ENCODE measurements at places on chromosomes 4 and X. TPM values are rescaled to one million over a fixed set of nuclear protein-coding genes. Genes with fewer than 3 reads are reported as not detected.

The SPANXA2 gene
- 0.29 TPM for total RNA-seq

The PCDH19 gene
- total RNA-seq: 0.59 TPM

The TLR7 gene
- total RNA-seq: under 0.01 TPM

The PABPC1L2A gene
- not detected for total RNA-seq

The FAM13A gene
- 18.6 TPM for total RNA-seq

The SLC6A14 gene
- total RNA-seq: not detected

The SCML2 gene
- 0.88 TPM for total RNA-seq

The SPIN4 gene
- 4.7 TPM for total RNA-seq

The CCDC110 gene
- 2.2 TPM for total RNA-seq

The ZNF280C gene
- total RNA-seq: 5.4 TPM

The ANOS1 gene
- 1.1 TPM for total RNA-seq

The ERAS gene
- not detected for total RNA-seq

The TRIM75 gene
- total RNA-seq: not detected

DNA sequence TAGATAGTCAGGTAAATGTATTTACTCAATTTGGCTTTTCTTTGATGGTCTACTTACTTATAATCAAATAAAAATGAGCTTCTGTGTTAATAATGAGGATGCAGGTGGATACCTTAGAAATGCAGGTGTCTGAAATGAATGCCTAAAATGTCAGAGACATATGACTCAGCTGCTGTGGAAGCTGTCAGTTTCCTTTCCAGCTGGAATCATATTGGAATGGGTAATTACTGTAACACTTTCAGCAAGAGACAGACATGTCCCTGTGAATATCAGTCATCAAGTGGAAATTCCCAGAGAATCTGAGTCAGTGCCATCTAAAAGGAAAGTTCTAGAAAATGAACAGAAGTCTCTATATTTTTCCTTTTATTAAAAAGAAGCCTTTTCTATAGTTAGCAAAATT, 783.0 kb upstream of the AADAT start:
- no peak for DNase-seq

- no peak for DNase-seq
Measured at GRCh38 chr4:184162596-184162995, 55.1 kb downstream of the ENPP6 start.

GRCh38 chr4:152962150-152962549, 26.0 kb downstream of the FHDC1 start:
- no peak for DNase-seq

DNA sequence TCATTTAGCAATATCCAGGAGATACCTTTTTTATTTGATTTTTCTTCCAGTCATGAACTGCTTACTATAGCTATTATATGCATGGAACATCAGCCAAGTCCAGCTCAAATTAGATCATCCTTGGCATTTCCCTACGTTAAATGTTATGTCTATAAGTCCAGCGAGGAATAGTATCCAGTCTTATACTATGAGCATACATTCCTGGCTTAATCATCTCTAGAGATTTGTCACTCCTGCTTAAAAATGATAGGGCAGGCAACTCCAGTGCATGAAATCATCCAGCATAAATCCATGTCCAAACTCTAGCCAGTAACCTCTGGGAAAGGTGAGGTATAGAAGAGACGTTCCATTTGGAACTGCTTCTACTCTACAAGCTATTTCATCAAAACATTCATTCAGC, 126.7 kb upstream of the VCX2 start:
- DNase-seq: no peak

- peak; percentile 95 for DNase-seq
Measured at GRCh38 chr4:3483471-3483921, 20.4 kb downstream of the DOK7 start.

DNA sequence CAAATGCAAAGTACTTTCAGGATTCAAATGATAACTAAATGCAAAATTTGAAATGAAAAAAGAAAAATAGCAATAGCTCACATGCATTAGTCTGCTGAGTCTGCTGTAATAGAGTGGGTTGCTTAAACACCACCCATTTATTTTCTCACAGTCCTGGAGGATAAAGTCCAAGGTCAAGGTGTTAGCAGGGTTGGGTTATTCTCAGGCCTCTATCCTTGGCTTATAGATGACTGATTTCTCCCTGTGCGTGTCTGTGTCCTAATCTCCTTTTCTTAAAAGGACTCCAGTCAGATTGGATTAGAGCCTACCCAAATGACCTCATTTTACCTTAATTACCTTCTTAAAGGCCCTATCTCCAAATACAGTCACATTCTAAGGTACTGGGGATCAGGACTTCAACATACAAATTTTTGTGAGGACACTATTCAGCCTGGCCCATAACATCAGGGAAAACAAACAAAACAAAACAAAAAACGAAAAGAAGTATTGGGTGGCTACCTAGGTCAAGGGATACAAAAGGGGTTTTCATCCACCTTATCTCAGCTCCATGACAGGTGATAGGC, 6.3 kb upstream of the TBL1X start:
- DNase-seq: no peak

GRCh38 chr4:146655521-146655856, 16.8 kb downstream of the POU4F2 start:
- no peak for DNase-seq

DNA sequence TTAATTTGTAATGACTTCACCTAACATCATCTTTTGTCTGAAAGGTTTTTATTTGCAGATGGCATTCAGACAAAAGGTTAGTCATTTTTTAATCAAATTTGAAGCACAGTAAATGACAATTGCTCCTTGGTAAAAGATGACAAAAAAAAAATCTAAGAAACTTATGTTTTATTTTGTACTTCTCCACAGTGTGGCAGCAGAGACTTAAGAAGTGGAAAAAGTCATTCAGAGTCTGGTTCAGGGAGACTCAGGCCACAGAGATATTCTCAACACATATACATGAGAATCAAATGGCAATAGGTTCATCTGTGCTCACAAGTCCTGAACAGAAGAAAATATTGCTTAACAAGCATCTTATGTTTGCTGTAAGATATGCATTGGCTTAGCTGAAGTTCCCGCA, 436.2 kb downstream of the KCNIP4 start:
- DNase-seq: no peak

GRCh38 chr4:3128976-3129375, 54.5 kb downstream of the HTT start:
- DNase-seq: peak; percentile 81

DNA sequence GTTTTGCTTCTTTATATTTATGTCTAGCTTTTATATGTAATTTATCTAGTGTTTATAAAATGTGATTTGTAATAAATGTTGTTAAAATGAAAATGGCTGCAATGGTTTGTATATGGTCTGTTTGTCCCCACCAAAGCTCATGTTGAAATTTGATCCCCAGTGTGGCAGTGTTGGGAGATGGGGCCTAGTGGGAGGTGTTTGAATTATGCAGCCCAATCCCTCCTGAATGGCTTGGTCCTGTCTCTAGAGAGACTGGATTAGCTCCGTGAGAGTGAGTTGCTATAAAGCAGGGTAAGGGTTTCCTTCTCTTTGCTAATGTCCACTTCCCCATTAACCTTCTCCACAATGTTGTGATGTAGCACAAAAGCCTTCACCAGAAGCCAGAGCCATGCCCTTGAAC, 30.0 kb upstream of the JADE3 start:
- DNase-seq: no peak

- no peak for DNase-seq
Measured at GRCh38 chr4:181225616-181226261, 1017.5 kb upstream of the TENM3 start.

DNA sequence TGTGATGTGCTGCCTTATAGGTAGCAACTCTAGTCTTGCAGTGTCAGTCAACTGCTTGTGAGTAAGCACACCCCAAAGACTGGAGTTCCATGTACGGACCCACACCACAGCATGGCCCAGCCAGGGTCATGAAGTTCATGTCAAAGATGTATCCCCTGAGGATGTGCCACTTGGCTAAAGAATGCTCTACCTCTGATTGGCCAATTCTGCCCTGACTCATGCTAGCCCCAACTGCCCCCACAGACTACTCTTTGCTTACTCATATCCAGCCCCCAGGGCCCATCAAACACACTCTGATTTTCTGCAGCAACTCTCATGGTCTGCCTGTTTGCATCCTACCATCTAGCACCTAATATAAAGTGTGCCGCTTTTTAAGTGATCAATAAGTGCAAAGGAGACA, 62.5 kb downstream of the CHRDL1 start:
- peak; percentile 15 for DNase-seq

GRCh38 chrX:6053141-6053540, 175.5 kb downstream of the NLGN4X start:
- DNase-seq: no peak

GRCh38 chrX:18617407-18617750, 54.5 kb downstream of the RS1 start:
- DNase-seq: no peak

GRCh38 chr4:42626629-42627146, 30.2 kb downstream of the ATP8A1 start:
- no peak for DNase-seq

- peak; percentile 93 for DNase-seq
Measured at GRCh38 chrX:74420196-74421035, 877 bp upstream of the SLC16A2 start.

- no peak for DNase-seq
Measured at GRCh38 chr4:89411539-89412309, 104.1 kb upstream of the GPRIN3 start.

- DNase-seq: no peak
Measured at GRCh38 chrX:139196890-139197289, 333.6 kb upstream of the F9 start.

GRCh38 chr4:84852081-84852480, 114.4 kb downstream of the WDFY3 start:
- DNase-seq: no peak

- DNase-seq: peak; percentile 11
Measured at GRCh38 chrX:74242050-74242449, 61.9 kb upstream of the ZCCHC13 start.

DNA sequence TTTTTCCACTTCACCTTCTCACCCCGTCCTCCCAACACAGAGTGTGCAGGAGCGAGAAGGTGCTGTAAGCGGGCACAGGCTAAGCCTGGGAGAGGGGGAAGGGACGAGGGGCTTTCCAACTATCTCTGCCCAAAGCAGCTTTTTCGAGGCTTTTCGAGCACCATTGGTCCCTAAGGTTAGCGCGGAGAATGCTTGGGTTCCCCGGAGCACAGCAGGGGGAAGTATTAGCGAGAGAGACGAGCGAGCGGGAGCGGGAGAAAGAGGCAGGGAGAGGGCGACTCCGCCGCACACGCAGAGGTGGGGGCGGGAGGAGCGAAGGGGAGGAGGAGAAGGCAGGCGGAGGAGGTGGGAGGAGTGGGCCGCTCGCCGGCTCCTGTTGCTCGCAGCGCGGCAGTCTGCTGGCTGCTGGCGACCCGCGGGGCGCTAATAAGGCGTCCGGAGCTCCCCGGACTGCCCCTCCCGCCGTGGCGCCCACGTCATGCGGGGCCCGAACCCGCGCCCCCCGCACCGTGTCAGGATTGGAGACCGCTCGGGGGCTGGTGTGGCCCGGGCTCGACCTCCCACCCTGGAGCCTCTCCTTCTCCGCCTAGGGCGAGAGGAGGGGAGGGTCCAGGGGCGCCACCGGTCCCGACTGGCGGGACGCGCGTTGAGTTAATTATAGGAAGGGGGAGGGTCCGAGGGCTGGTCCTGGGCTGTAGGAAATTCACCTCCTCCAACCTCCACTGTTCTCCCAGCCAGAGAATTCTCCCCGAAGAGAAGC, at the start of gene ADAMTS3:
TSS of gene ADAMTS3 (minus strand) at position 263 of the 760 bp plus-strand sequence. CDS start 459 bp downstream, outside the sequence.
- peak; percentile 84 for DNase-seq

- DNase-seq: no peak
Measured at GRCh38 chr4:107616838-107617389, 103.1 kb downstream of the PAPSS1 start.

DNA sequence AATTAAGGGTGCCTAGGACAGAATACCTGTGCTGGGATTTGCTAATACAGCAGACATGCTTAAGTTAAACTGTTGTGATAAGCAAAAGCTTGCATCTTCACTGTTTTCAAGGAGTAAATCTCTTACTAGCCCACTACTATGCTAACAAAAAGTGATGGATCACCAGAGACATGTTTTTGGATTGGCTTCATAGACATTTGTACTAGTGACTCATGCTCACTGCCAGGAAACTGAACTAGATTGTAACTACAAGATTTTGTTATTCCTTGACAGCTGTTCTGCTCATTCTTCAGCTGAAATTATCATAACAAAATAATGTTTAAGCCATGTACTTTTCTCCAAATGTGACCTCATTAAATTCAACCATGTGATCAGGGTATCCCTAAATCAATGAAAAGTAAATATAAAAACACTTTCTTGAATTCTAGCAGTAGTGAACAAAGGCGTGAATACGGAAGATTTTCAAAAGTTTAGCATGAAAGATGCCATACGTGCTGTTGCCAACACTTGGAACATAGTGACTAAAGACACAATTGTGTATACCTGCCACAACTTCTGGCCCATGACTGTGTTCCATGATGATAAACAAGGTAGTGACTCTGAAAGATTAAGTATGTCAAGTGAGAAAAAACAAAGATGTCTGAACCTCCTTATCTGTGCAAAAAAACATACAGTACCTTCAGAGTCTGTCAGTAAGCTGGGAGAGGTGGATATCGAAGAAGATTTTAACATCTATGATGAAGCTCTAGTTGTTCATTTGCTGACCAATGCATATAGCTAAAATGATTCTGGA, 154.0 kb downstream of the BTC start:
- DNase-seq: peak; percentile 3

GRCh38 chrX:111131572-111131971, 35.6 kb downstream of the PAK3 start:
- no peak for DNase-seq

- DNase-seq: no peak
Measured at GRCh38 chr4:10005632-10006031, 15.7 kb downstream of the SLC2A9 start.

- no peak for DNase-seq
Measured at GRCh38 chrX:119502727-119503483, 34.7 kb downstream of the SLC25A5 start.

- peak; percentile 81 for DNase-seq
Measured at GRCh38 chr4:89307446-89308160, at the start of gene GPRIN3. Gene GPRIN3, minus strand, starts transcription at chr4:89307800. Its CDS starts 57,690 bp downstream, at chr4:89250110.

- DNase-seq: no peak
Measured at GRCh38 chrX:134732152-134732551, 73.9 kb upstream of the PLAC1 start.

GRCh38 chr4:158134222-158134621, 38.6 kb downstream of the GASK1B start:
- no peak for DNase-seq

DNA sequence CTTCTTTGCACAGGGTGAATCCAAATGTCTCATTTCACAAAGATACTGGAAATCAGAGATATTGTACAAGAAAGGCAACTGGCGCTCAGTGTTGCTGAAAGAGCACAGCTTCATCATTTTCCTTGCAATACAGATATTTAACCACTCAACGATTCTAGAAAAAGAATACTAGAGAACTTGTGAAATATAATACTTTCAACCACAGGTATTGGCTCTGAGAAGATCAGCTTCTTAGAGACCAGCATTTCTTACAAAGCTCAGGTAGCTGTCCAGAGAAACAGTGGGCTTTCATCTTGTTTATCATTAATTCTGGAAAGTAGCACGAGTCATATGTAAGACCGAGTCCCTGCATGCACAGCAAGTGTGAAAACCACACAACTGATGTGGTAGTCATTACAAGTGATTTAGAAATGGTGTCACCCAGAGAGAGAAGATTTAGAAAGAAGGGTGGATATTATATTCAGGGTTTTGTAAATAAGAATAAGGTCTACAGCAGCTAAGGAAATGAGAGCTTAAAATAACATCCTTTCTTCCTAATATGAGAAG, 7.8 kb upstream of the PPARGC1A start:
- peak; percentile 39 for DNase-seq

GRCh38 chr4:1807332-1807777, 14.3 kb downstream of the FGFR3 start:
- DNase-seq: peak; percentile 85
